ENCODE measurements at places on chromosomes 2 and 18.

DNA sequence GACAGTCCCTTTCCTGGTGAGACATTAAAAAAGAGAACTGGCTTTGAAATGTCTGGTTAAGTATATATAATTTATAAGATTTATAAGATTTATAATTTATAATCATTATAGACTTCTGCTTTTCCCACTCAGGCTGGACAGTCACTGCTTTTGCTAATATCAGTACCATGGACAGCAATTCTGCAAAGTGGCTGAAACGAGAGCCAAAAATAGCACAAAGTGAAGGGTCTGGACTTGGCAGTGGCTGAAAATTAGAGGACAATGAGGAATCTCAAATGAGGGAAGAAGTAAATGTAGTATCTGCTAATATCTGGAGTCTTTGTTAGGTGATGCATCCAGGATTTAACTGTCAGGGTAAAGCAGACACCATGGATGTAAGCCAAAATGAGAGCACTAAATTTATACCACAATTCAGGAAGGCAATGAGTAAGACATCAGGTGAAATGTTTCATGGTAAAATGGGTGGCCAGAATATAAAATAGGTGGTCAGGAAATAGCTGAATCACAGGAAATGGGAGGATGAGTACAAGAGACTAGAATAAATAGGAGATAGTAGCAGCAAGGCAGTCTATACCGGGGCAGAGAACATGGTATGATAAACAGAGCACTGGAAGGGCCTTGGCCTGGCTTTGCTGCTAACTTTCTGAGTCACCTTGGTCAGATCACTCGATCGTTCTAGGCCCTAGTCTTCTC, 39.6 kb upstream of the BOD1L2 start:
- peaks cover 4% of the 10 kb centered on the region for H3K27me3 ChIP-seq
- H3K4me3 ChIP-seq = no peak overlapping the region
- no peaks in the 10 kb centered on the region for H3K4me1 ChIP-seq
- no peak for DNase-seq
- no peak overlapping the region for H3K27ac ChIP-seq

GRCh38 chr2:41954304-41955291, 93.2 kb upstream of the PKDCC start:
- no peak for DNase-seq
- peaks cover 4% of the 10 kb centered on the region for H3K4me1 ChIP-seq
- no peak overlapping the region for H3K27ac ChIP-seq
- no peaks in the 10 kb centered on the region for H3K36me3 ChIP-seq
- H3K27me3 ChIP-seq = peaks cover 7% of the 10 kb centered on the region

DNA sequence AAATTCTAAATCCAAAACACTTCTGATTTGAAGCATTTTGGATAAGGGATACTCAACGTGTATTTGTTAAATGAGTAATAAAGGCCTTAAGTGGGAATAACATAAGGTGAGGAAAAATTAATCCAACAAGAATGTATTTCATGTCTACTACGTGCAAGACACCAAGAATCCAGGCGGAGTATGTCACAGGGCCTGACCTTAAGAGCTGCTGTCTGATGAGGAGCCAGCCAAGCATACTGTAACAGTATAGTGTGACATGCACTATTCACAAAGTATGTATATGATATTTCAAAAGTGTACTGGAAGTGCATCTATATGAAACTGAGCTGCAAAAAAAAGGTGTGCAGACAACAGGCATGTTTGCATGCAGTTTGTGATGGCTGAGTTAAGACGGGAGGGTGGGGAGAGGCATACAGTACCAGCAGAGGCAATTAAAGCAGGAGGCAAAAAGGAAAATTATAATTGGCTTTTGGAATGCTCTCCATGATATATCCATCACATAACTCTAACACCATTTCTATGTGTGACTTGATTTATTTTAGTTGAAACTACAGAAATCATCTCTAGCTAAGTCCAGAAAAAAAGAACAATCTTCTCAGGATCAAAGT, 18.2 kb downstream of the IWS1 start:
- H3K27ac ChIP-seq = no peak overlapping the region
- H3K36me3 ChIP-seq = peaks cover 61% of the 10 kb centered on the region
- no peaks in the 10 kb centered on the region for H3K27me3 ChIP-seq

- H3K4me1 ChIP-seq = no peaks in the 10 kb centered on the region
- no peak overlapping the region for H3K27ac ChIP-seq
- H3K27me3 ChIP-seq = peaks cover 17% of the 10 kb centered on the region
- H3K4me3 ChIP-seq = no peak overlapping the region
- H3K36me3 ChIP-seq = no peaks in the 10 kb centered on the region
- DNase-seq = no peak
These were observed 24.0 kb downstream of the CERKL start for GRCh38 chr2:181632733-181633401.

- no peak overlapping the region for H3K4me3 ChIP-seq
- no peak for DNase-seq
- no peak overlapping the region for H3K27ac ChIP-seq
- no peaks in the 10 kb centered on the region for H3K36me3 ChIP-seq
These were observed 332.7 kb upstream of the POU3F3 start for GRCh38 chr2:104521247-104521646.

DNA sequence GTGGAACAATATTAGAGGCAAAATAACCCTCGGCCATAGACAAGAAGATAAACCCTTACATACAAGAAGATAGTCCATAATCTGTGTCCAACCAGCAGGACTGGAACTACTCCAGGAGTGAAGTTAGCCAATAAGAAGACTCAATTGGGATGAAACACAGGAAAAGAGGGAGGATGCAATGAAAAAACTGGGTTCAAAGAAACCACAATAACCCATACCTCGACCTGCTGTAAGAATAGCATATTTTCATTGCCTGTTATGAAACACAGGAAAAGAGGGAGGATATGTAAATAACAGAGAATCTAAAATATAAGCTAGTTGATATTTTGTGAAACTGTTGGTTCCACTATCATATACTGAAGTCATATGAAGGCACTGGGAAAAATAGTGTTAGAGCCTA, 87.1 kb upstream of the CSRNP3 start:
- H3K27me3 ChIP-seq = peaks cover 7% of the 10 kb centered on the region
- no peak overlapping the region for H3K27ac ChIP-seq
- DNase-seq = no peak
- H3K4me1 ChIP-seq = no peaks in the 10 kb centered on the region
- H3K4me3 ChIP-seq = no peak overlapping the region

GRCh38 chr2:224971214-224971613, 71.1 kb downstream of the DOCK10 start:
- H3K4me1 ChIP-seq = peaks cover 74% of the 10 kb centered on the region
- peaks cover 33% of the 10 kb centered on the region for H3K36me3 ChIP-seq
- no peak overlapping the region for H3K4me3 ChIP-seq
- no peaks in the 10 kb centered on the region for H3K27me3 ChIP-seq
- no peak overlapping the region for H3K27ac ChIP-seq

DNA sequence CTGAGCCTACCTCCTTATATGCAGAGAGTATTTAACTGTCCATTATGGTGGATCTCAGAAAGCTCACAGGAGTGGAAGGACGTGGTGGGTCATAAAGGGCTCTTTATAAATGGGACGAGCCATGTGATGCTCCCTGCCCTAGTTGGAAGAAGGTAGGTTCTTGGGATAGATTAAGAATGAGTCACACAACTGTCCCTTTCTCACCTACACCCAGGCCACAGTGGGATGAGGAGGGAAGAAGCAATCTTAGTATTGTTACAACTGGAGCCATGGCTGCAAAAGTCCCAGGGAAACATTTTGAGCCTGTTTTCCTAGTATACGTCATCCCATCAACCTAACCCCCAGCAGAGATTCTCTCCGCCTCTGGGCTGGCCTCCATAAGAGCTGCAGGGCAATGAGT, 229.9 kb downstream of the TTC32 start:
- H3K36me3 ChIP-seq = no peaks in the 10 kb centered on the region
- no peak overlapping the region for H3K4me3 ChIP-seq
- peaks cover 23% of the 10 kb centered on the region for H3K27me3 ChIP-seq

- H3K4me3 ChIP-seq = no peak overlapping the region
- peaks cover 64% of the 10 kb centered on the region for H3K27me3 ChIP-seq
- no peak overlapping the region for H3K27ac ChIP-seq
- no peak for DNase-seq
- peaks cover 5% of the 10 kb centered on the region for H3K4me1 ChIP-seq
- H3K36me3 ChIP-seq = no peaks in the 10 kb centered on the region
These were observed 57.9 kb downstream of the SNORC start for GRCh38 chr2:232927793-232928550.

DNA sequence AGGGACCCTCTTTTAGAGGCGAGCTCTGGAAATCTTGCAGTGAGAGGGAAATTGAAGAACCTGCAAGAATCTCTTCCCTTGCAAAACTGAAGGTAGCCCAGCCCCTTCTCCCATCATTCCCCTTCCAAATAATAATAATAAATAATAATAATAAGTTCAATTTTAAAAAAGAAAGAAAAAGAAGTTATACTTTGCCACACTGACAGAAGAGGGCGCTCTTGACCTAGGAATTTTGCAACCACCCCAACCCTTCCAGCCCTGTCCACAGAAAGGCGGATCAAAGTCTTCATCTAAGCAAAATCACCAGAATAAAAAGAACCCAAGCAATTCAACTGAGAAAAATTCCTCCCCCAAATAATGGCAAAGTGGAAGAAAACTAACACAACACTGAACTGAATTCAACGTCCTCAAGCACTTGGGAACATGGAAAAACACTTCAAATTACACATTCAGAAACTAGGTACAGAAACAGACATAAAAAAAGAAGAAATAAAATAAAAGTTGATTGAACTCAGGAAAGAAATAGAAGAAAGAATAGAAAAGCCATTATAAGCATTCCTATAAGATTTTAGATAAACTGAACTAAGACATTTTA, 98.9 kb upstream of the GLS start:
- no peak overlapping the region for H3K4me3 ChIP-seq
- peak; percentile 65 for DNase-seq
- H3K27me3 ChIP-seq = peaks cover 2% of the 10 kb centered on the region
- peaks cover 2% of the 10 kb centered on the region for H3K4me1 ChIP-seq

GRCh38 chr2:72014831-72015230, 132.8 kb downstream of the CYP26B1 start:
- H3K27me3 ChIP-seq = no peaks in the 10 kb centered on the region
- no peaks in the 10 kb centered on the region for H3K36me3 ChIP-seq
- no peaks in the 10 kb centered on the region for H3K4me1 ChIP-seq

- no peaks in the 10 kb centered on the region for H3K27me3 ChIP-seq
- no peak overlapping the region for H3K27ac ChIP-seq
- no peaks in the 10 kb centered on the region for H3K36me3 ChIP-seq
- H3K4me1 ChIP-seq = no peaks in the 10 kb centered on the region
- DNase-seq = no peak
These were observed 231.6 kb downstream of the ATAD2B start for GRCh38 chr2:23695214-23695889.

DNA sequence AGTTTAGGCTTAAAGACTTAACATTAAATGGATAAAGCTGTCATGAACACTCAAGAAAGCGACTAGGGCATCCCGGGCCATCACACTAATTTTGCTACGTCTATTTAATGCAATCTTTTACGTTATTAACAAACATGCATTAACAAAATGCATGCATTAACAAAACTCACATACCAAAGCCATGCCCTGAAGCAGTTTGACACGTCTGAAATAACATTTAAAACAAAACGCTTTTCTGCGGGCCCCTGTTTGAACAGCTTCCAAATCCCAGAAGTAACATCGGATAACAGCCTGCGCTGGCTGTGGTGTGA, 458 bp downstream of the B4GALT6 start:
- peaks cover 20% of the 10 kb centered on the region for H3K4me1 ChIP-seq
- no peaks in the 10 kb centered on the region for H3K36me3 ChIP-seq
- H3K27ac ChIP-seq = peak overlapping the region; percentile 43
- peak overlapping the region; percentile 75 for H3K4me3 ChIP-seq

- no peak for DNase-seq
- H3K4me1 ChIP-seq = no peaks in the 10 kb centered on the region
- no peak overlapping the region for H3K4me3 ChIP-seq
- no peaks in the 10 kb centered on the region for H3K36me3 ChIP-seq
These were observed 141.2 kb upstream of the ST6GAL2 start for GRCh38 chr2:107027205-107027604.

- H3K4me3 ChIP-seq = no peak overlapping the region
- H3K27me3 ChIP-seq = peaks cover 5% of the 10 kb centered on the region
- no peaks in the 10 kb centered on the region for H3K4me1 ChIP-seq
- DNase-seq = no peak
- H3K36me3 ChIP-seq = no peaks in the 10 kb centered on the region
- no peak overlapping the region for H3K27ac ChIP-seq
These were observed 51.7 kb upstream of the SATB2 start for GRCh38 chr2:199509403-199509802.

- H3K4me1 ChIP-seq = no peaks in the 10 kb centered on the region
- peaks cover 7% of the 10 kb centered on the region for H3K27me3 ChIP-seq
- no peak overlapping the region for H3K27ac ChIP-seq
- H3K4me3 ChIP-seq = no peak overlapping the region
- H3K36me3 ChIP-seq = no peaks in the 10 kb centered on the region
These were observed 60.3 kb upstream of the TTC21B start for GRCh38 chr2:166013878-166014277.

DNA sequence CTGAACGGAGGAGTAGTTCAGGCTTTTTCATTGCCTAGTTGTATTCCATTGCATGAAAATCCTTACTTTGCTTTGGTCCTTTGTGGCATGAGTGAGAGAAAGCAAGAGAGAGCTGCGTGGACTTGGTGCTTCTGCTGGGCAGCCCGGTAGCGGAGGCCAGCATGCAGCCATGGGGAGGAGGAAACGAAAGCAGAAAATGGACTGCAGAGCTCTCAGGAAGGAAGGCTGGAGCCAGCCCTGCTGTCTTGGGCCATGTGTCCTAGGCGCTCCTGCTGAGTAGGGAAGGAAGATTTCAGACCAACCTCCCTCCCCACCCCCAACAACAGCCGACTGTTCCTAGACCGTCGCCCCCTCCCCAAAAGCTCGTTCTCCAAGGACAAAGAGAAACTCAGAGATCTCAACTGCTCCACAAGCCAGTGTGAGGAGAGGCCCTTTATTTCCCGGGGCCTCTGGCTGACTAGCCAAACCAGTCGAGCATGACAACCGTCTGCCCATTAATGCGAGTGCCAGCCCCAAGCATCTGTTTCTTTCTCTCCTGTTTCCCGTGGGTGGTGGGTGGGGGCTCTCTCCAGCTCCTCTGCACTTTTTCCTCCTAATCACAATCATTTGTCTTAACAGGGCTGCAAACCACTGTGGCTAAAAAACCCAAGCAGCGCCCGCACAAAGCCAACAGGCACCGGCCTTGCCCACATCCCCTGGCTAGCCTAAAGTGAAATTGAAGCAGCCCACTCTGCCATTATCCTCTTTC, 66.8 kb upstream of the FZD7 start:
- no peak overlapping the region for H3K27ac ChIP-seq
- H3K27me3 ChIP-seq = no peaks in the 10 kb centered on the region
- H3K36me3 ChIP-seq = no peaks in the 10 kb centered on the region
- DNase-seq = no peak

GRCh38 chr18:46547520-46547919, 109.5 kb downstream of the LOXHD1 start:
- DNase-seq = no peak
- H3K36me3 ChIP-seq = no peaks in the 10 kb centered on the region
- H3K4me1 ChIP-seq = no peaks in the 10 kb centered on the region
- no peak overlapping the region for H3K27ac ChIP-seq
- no peak overlapping the region for H3K4me3 ChIP-seq

GRCh38 chr18:48866856-48867255, 83.9 kb downstream of the SMAD7 start:
- H3K27me3 ChIP-seq = no peaks in the 10 kb centered on the region
- no peak overlapping the region for H3K4me3 ChIP-seq
- peaks cover 14% of the 10 kb centered on the region for H3K4me1 ChIP-seq
- no peak for DNase-seq
- no peaks in the 10 kb centered on the region for H3K36me3 ChIP-seq
- no peak overlapping the region for H3K27ac ChIP-seq
